ENCODE measurements at places on chromosomes 11 and 22. TPM values are rescaled to one million over a fixed set of nuclear protein-coding genes. Genes with fewer than 3 reads are reported as not detected.

DNA sequence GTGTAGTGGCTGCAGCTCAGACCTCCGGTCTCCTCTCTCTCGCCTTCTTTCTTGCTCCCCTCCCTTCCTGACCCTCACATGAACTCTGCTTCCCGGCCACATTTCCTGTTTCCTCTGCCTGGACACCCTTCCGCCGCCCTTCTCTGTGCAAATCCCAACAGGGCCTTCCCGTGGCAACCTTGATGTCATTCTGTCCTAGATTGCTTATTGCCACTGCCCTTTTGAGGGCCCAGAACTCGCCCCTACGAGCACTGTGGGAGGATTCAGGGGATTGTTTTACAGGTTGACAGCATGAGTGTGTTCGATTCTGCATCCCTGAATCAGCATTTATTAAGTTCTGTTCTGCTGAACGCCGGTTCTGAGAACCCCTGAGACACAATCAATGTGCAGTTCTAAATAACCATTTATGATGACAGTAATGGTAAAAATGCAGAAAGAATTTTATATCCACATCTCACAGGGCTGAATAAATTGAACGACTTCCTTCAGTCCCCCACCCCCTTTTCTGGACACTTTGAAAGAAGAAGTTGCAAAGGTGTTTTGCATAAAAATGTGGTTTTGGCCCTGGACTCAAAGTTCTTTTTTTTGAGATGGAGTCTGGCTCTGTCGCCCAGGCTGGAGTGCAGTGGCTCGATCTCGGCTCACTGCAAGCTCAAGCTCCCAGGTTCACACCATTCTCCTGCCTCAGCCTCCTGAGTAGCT lies 6.4 kb downstream of the BATF2 start:
- no peak for DNase-seq

Gene OR4A16
- not detected for total RNA-seq

DNA sequence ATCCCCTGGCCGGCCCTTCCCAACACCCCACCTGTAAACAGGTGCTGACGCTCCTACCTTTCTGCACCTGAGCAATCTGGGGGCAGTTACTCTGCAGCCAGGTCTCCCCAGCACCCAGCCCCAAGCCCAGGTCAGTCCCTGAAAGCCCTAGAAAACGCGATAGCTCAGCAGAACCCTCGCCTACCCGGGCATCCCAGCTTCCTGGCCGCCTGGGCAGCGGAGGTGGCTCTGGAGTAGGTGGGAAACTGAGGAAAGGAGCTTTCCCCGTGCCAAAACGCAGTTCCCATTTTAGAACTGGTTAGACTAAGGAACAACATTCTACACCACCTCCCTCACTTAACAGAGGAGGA lies 445 bp downstream of the SYTL2 start:
- peak; percentile 23 for DNase-seq

Gene SEPTIN3
- total RNA-seq, result 0.20 TPM

- DNase-seq, result no peak
Measured at GRCh38 chr22:44455151-44455962, 42.7 kb downstream of the RTL6 start.

DNA sequence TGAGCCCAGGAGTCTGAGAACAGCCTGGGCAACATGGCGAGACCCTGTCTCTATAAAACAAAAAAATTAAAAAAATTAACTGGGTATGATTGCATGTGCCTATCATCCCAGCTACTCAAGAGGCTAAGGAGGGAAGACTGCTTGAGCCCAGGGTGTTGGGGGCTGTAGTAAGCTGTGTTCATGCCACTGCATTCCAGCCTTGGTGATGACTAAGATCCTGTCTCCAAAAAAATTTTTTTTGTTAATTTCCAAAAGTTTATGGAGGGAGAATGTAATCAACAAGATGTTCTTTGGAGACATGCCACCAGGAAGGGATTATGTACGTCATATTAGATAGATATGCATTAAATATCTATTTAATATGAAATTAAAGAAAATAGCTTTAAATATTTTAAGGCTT lies 267.5 kb downstream of the SBF2 start:
- DNase-seq, result no peak

Gene ARHGAP20
- 2.4 TPM for total RNA-seq

Gene HORMAD2
- not detected for total RNA-seq
